ENCODE measurements at places on chromosomes 6 and 20. TPM values are rescaled to one million over a fixed set of nuclear protein-coding genes. Genes with fewer than 3 reads are reported as not detected.

DNA sequence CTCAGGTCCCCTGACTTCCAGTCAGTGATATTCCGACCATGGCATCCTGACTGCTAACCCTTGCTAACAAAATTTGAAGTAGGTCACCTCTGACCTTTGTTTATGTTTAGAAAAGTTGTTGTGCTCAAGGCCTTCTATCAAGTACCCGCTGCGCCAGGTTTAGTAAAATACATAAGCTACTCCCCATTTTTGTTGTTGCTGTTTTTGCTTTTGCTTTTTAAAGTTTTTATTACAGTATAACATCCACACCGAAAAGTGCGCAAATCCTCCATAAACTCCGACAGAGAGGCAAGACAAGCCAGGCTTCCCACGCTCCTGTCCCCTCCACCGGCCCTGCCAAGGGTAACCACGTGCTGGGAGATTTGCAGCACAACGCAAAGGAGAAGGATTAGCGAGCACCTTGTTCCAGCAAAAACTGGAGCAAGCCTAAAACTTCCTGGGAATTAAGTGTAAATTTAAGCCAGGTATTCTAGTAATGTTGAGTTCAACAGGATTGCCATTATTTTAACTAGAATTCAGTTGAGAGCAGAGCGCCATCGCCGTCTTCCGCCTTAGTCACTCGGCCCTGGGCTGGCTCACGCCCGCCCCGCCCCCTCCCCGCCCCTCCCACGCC lies 17.8 kb upstream of the HMGN4 start:
- DNase-seq: peak; percentile 60

- DNase-seq: no peak
Measured at GRCh38 chr6:119764927-119765681, 415.5 kb upstream of the MAN1A1 start.

DNA sequence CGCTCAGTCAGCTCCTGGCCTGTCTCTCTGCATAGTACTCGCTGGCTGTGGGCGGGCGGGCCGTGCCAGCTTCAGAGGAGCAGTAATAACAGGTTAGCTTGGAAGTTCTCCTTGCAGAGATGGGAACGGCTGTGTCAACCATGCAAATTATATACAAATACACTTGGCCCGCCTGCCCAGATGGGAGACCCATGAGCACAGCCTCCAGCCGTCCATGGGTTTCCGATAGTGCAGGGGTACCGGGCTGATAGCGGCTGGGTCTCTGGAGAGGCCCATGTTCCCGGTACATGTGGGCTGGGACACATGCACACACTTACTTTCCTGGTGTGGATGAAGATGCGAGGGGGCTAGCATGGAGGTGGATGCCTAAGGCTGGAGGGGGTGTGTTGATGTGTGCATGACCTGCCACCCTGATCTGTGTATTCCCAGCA lies 12.8 kb upstream of the ZNF831 start:
- no peak for DNase-seq

C6orf163 gene
- total RNA-seq: 1.0 TPM

MEP1A gene
- total RNA-seq: not detected

- no peak for DNase-seq
Measured at GRCh38 chr20:36925234-36925633, 26.3 kb downstream of the SAMHD1 start.

GRCh38 chr20:16692009-16692408 lies 37.8 kb upstream of the SNRPB2 start:
- DNase-seq: no peak

DNA sequence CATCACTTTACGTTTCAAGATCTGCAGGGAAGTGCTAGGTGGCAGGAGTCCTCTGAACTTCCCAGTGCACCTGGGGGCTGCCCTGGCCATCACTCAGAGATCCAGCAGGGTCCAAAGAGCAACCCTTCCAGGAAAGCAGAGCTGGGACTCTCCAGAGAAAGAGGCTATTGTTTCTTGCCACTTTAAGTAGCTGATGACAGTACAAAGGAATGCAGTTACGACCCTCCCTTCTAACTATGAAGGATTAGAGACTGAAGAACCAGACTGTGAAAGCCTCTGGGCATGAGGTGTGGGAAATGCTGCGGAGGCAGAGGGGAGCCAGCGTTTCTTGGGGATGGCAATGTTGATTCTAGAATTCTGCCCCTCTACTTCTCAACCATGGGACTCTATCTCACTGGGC lies 189.1 kb upstream of the SUPT3H start:
- peak; percentile 86 for DNase-seq

KCNB1 gene
- total RNA-seq: 0.02 TPM

GRCh38 chr6:122202576-122203137 lies 196.8 kb upstream of the HSF2 start:
- no peak for DNase-seq

- DNase-seq: no peak
Measured at GRCh38 chr20:18921291-18921690, 107.7 kb downstream of the SCP2D1 start.

- no peak for DNase-seq
Measured at GRCh38 chr6:14889611-14890593, 356.0 kb upstream of the JARID2 start.

GRCh38 chr6:132300323-132300949 lies 100.8 kb downstream of the MOXD1 start:
- peak; percentile 18 for DNase-seq

LY6G6D gene
- not detected for total RNA-seq

All from HT1080 (cell line).